Occipital lobe (tissue), 3 donors: ENCODE measurements at places on chromosomes 2 and 18.

DNA sequence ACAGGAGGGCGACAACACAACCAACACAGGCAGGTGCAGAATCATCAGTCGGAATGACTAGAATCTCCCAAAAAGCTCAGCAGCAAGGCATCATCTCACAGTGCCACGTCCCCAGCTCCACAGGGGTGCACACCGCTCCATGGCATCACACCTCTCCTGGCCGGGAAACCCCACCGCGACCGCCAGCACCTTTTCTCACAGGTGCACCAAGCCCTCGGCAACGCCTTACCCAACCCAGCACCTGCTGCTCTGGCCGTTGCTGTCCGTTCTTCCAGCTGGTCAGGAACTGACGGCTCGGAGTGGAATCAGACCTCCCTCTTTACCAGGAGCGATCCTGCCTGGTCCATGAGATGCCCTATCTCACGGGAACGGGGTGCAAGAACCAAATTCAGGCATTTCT is 61.3 kb downstream of the ZNF516 start:
- DNase-seq = no peak

GRCh38 chr2:65411056-65411795 is 21.2 kb downstream of the SPRED2 start:
- no peak for DNase-seq

GRCh38 chr18:621291-622043 is 24.7 kb downstream of the CLUL1 start:
- no peak for DNase-seq

- no peak for DNase-seq
Measured at GRCh38 chr18:13435586-13436333, 217.2 kb downstream of the LDLRAD4 start.

GRCh38 chr2:1803217-1804110 is 59.1 kb upstream of the PXDN start:
- DNase-seq = no peak

DNA sequence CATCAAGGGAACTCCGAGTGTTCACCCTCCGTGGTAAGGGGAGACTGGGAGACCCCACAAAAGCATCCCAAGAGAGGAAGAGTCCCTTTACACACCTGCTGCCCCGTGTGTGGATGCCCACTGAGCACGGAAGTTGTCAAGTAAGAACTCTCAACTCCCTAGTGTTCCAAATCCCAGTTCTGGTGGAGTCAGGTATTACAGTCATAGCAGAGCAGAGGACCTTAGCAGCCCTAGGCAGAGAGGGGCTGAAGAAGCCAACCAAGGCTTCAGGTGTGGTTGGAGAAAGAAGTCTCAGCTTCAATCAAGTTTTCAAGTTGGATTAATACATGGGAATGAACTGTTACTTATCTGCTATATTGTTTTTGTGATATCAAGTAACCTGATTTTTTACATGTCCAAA is 512.5 kb downstream of the RNF144A start:
- no peak for DNase-seq

GRCh38 chr2:144659731-144660275 is 139.9 kb upstream of the ZEB2 start:
- no peak for DNase-seq

GRCh38 chr2:31523871-31524492 is 56.8 kb downstream of the SRD5A2 start:
- DNase-seq = no peak

DNA sequence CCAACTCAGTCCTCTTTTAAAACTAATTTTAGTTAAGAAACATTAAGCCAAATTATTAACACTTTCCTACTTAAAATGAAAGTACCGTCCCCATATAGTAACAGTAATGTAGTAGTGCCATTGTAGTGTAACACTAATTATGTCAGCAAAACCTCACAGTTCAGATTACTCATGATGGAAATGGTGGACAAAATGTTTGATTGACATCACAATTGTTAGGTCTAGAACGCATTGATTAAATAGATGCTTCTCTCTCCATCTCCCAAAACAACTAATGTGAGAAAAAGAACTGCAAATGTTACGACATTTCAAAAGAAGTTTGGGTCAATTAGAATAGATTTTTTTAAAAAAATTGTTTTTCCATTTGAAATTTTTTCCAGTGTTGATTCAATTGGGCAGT is 1.2 kb upstream of the ATF2 start:
- DNase-seq = no peak

GRCh38 chr2:121818546-121818945 is 63.1 kb downstream of the TSN start:
- DNase-seq = no peak

GRCh38 chr2:236805800-236806531 is 236.3 kb downstream of the ACKR3 start:
- DNase-seq = no peak

DNA sequence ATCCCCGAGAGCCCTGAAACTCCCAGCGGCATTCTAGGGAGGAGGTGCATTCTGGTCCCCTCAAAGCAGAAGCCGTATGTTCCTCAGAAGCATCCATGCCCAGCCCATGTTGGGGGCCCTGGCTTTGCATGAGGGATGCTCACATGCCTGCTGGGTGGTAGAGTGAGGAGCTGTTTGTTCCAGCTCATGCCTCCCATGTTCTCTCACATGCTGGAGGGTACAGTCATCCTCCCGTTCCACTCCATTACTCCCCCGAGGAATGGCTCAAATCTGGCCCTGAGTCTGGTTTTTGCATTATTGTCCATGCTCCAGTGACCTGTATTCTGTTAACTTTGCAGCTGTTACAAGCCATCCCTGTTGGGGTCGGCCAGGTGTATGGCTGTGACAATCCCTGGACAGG is 24.1 kb downstream of the SLC14A2 start:
- no peak for DNase-seq
